ENCODE measurements at places on chromosomes 1 and 21. TPM values are rescaled to one million over a fixed set of nuclear protein-coding genes. Genes with fewer than 3 reads are reported as not detected.

DNA sequence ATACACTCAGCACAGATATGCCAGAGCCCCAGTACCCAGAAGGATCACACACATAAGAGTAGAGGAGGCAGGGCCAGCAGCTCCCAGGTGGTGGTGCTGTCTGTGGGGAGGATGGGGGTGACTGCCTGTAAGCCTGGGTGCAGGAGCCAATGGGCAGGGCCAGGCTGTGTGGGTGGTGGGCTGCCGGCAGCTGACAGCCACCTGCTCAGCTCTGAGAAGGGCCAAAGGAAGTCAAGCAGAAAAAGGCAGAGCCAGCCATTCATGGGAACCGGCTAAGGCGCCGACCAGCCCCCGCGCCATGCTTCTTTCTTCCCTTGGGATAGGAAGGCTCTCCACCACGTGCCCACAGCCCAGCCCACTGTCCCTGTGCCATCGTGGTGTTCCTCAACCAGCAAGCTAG, 14.1 kb downstream of the PIK3C2B start:
- no peak for DNase-seq

Gene HOOK1
- 10.9 TPM for polyA plus RNA-seq

Gene TIMM17A
- polyA plus RNA-seq: 28.2 TPM

Gene GJC2
- polyA plus RNA-seq: 0.59 TPM

Gene MYCL
- 1.4 TPM for polyA plus RNA-seq

All from pancreas (tissue), 10 donors.